NB4 (cell line): ENCODE measurements at places on chromosomes 12 and 14.

DNA sequence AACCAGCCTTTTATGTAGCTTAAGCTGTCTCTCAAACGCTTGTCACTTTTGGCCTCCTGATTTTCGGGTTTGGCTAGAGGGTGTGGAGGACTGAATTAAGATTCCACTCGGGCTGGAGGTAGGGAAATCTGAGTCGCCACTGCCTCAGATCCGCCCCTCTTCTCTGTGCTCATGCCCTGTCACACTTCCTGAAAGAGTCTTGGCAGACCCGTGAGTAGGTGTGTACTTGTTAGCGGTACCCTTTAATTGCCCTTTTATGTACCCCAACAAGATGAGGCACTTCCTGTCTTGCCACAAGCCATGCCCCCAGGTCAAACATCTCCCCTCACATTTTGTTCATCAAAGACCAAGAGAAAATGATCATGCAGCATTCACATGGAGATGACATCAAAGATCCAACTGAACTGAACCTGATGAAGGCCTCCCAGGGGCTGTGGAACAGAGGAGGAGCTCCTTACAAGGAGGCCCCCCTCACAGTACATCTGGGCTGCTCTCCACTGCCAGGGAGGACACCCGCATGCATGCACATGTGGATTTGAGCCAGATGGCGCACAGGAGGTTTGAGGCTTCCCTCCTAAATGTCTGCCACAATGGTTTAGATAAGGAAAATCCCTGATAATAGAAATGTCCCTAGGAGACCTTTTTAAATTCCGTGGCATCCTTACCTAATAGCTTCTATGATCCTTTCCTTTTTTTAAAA, 86.5 kb upstream of the CDKN3 start:
- DNase-seq: no peak

DNA sequence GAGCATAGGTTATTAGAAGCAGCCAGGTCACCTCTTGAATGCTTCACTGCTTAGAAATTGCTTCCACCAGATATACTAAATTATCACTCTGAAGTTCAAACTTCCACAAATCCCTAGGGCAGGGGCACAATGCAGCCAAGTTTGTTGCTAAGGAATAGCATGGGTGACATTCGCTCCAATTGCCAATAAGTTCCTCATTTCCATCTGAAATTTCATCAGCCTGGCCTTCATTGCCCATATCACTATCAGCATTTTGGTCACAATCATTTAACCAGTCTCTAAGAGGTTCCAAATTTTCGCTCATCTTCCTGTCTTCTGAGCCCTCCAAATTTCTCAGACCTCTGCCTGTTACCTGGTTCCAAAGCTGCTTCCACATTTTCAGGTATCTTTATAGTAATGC, 356.1 kb downstream of the DAD1 start:
- DNase-seq: no peak

- no peak for DNase-seq
Measured at GRCh38 chr12:66206141-66206540, 17.1 kb downstream of the IRAK3 start.

GRCh38 chr14:89634037-89634436, 217.0 kb upstream of the FOXN3 start:
- DNase-seq: no peak

DNA sequence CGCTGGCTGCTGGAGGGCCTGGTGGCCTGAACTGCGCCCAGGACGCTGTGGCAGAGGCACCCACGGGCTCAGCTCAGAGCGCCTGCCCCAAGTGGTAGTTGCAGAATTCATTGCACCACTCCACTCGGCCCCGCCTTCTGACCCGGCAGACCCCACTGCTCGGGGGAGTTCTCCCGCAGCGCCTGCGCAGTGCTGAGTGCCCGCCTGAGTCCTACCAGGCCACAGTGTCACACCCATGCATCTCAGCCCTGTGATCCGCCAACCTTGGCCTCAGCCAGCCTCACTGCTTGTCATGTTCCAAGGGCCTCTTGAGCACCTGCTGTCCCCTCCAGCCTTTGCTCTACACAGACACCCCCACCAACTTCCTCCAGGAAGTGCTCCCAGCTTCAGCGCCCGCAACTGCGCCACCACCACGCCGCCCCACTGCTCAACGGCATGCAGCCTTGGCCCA, 12.2 kb downstream of the DEGS2 start:
- DNase-seq: peak; percentile 32

GRCh38 chr12:8698132-8698851, 501 bp downstream of the RIMKLB start:
- peak; percentile 36 for DNase-seq

- peak; percentile 83 for DNase-seq
Measured at GRCh38 chr12:53251477-53252348, 16.4 kb upstream of the ESPL1 start.

DNA sequence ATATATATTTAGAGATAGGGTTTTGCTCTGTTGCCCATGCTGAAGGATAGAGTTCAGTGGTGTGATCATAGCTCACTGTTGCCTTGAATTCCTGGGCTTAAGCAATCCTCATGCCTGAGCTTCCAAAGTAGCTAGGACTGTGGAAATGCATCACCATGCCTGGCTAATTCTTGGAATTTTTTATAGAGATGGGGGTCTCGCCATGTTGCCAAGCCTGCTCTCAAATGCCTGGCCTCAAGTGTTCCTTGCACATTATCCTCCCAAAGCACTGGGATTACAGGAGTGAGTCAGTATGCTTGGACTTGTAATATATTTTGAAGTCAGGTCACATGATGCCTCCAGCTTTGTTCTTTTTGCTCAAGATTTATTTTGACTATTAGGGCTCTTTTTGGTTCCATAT, 178.0 kb downstream of the RPAP3 start:
- no peak for DNase-seq

- peak; percentile 45 for DNase-seq
Measured at GRCh38 chr12:6069437-6070093, 54.9 kb downstream of the VWF start.

DNA sequence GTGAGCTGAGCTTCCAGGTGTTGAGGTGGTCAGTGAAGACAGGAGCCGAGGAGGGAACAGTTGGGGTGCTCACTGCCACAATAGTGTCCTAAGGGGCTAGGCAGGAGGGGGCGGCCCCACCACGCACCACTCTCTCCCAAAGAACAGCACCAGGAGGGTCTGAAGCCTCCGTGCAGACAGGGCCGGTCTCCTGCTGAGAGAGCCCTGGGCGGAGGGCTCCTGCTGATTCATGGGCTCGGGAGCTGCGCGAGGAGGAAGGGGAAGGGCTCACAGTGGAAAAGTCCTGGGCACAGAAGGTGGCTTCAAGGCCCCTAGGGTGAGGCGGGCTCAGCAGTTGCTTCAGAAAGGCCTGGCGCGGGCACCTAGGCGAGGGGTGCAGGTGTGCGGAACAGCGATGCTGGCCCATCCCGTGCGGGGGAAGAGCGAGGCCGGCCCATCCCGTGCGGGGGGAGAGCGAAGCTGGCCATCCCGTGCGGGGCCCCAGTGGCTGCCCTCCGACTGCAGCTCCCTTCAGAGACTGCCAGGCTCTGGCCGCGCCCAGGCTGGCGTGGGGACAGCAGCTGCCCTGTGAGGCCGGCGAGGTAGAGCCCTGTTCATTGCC, 176.7 kb downstream of the ADGRD1 start:
- no peak for DNase-seq

DNA sequence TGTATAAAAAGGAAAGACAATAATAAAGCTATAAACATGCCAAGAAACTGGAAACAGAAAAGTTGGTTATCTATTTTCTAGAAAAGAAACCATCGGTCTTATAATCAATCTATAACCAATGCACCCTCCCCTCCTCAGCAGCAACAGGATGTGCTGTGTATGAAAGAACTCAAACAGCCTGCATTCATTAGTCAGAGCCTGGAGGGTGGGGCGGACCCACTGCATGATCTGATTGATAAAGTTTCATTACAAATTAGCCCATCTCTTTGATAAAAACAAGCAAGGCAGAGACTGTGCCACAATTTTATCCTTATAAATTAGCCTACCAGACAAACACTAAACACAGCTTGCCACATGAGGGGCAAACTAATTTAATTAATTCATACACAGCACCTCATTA, 448.1 kb downstream of the BCAT1 start:
- no peak for DNase-seq

DNA sequence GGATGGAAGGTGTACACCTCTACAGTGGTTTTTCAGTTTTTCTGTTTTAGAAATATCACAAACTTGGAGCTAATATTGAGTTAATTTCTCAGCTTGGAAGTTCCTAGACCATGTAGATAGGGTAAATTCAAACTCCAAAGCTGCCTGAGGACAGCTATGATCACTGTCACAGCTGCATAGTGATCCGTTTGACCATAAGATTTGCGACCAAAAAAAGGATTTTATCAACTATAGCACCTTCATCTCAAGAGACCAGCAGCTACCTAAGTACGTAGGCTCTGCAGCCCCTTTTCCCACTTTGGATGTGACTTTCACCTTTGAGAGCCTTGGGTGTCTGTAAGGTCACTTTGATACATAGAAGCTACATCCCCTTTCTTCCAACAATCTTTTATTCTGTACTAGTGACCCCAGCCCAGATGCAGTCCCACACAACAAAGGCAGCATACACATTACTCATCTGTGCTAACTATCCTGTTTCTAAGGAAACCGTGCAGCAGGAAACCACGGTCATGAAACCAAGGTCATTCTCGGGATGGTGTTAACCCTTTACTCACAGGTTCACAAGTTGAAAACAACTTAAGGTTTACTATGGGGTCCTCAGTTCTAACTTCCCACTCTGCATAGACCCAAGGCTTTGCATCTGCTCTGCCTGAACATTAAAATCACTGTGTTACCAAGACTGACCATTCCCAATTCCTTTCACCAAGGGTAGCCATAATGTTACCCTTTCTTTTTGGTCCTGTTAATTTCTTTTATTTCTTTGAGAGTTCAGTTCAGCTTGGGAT, 75.4 kb downstream of the IFT81 start:
- DNase-seq: peak; percentile 73

DNA sequence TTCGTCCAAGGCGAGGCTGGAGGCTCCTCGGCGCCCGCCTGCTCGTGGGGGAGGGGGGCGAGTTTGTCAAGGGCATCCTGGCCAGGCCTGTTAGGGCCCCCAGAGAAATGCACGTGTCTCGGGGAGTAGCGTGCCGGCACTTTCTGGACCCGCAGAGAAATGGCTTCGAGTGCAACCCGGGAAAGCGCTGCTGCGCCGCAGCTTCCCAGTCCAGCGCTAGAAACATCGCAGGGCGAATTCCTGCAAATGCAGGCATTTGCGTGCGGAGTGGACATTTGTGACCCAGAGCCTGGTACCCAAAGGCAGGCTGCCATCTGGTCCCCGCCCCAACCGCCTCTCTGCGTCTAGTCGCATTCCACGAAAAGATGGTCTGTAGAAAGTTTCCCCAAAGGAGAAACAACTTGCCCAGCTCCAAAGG, 756 bp downstream of the LGR5 start:
- no peak for DNase-seq

GRCh38 chr12:52432559-52433207, 1.5 kb downstream of the KRT75 start:
- DNase-seq: no peak
